ENCODE measurements at places on chromosomes 16 and 17.

- DNase-seq = no peak
Observed at GRCh38 chr16:6146356-6146755, 1048.8 kb upstream of the EEF2KMT start.

DNA sequence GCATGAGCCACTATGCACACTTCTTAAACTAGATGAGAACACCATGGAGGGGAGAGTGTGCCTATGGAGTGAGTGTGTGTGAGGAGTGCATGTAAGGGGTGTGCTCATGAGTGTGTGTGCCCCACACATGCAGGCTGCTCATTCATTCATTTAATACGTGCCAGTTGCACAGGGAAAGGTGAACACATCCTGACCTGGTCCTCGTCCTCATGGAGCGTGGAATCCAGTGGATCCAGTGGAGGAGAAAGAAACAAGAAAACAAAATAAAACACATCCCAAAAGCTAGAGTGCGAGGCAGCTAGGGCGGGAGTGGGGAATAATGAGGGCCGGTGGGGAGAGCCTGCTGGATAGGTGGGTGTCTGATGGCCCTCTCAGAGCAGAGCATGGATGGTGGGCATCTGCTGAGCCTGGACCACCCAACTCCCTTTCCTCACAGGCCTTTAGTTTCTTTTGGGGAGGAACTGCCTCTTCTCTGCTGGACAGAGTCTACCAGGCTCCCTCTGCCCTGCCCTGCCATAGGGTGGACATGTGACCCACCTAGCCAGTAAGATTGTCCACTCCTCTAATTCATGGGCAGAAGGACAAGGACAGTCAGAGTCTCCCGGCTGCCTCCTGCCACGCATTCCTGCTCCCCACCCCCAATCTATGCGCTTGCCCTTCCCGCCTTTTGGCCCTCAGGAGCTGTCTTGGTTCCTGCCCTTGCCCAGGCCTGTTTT is 204.3 kb downstream of the RAB11FIP4 start:
- DNase-seq = no peak

- no peak for DNase-seq
Observed at GRCh38 chr17:82049521-82049971, 2.1 kb downstream of the RFNG start.

GRCh38 chr17:1024076-1024475 is 27.1 kb downstream of the TIMM22 start:
- DNase-seq = no peak

DNA sequence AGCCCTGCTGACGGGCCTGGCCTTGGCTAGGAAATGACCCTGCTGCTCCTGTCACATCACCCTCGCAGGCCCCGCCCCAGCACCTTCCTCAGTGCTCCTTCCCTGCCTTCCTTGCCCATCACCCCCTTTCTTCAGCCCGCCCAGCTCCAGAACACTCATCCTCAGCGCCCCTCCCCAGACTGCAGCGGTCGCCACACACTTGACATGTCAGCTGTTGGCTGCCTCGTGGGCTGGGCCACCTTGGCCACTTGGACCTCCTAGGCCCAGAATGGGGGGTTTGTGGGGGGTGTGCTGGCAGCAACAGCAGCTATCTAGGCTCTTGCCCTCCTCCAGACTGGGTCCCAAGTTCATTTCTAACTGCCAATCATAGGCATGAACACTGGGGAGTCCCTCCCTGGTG is 10.6 kb downstream of the ELMO3 start:
- DNase-seq = no peak

- DNase-seq = no peak
Observed at GRCh38 chr17:83132251-83133081, 53.1 kb downstream of the METRNL start.

- no peak for DNase-seq
Observed at GRCh38 chr17:64326420-64327054, 63.5 kb upstream of the TEX2 start.

GRCh38 chr17:1384905-1385435 is 15.1 kb downstream of the YWHAE start:
- DNase-seq = no peak

DNA sequence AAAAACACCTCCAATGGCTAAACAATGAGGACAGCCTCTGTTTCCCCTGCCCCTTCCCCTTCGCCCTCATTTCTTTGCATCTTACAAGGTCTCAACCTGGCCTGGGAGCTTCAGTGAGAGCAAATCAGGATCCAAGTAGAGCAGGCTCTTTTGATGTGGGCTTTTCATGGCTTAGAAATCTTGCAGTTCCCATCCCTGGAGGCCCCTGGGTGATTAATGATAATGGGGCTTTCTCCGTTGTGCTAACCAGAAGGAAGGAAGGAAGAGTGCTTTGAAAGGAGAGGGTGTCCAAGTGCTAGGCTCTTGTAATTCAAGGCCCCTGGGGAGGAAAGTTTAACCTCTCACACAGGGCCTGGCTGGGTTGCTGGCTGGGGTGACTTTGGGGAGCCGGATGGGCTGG is 18.5 kb upstream of the IRX3 start:
- no peak for DNase-seq

GRCh38 chr16:88366704-88367047 is 16.1 kb upstream of the ZNF469 start:
- DNase-seq = no peak
